ENCODE measurements at places on chromosomes 7 and 10.
A peak's percentile ranks its signal among the peaks of the same experiment; 100 is the strongest.

- peak; percentile 55 for DNase-seq
These were observed at the start of gene SRGN for GRCh38 chr10:69087590-69088470. SRGN (plus strand) TSS chr10:69088103; CDS start chr10:69088158, 55 bp downstream.

DNA sequence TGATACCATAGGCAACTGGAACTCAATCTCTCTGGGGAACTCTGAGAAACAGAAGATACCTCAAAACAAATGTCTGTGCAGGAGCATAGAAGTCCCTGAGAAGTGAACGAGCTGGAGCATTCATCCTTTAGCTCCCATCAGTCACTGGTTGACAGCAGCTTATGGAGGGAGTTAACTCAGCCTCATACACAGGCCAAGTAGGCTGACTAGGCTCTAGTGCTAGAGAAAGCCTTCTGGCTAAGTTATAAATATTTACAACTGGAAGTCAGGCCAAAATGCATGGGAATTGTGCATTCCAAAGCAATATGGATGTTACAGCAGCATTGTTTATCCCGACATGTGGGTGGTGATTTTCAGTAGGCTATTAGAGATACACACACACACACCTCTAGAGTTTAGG, 66.5 kb downstream of the ANK3 start:
- DNase-seq = no peak

DNA sequence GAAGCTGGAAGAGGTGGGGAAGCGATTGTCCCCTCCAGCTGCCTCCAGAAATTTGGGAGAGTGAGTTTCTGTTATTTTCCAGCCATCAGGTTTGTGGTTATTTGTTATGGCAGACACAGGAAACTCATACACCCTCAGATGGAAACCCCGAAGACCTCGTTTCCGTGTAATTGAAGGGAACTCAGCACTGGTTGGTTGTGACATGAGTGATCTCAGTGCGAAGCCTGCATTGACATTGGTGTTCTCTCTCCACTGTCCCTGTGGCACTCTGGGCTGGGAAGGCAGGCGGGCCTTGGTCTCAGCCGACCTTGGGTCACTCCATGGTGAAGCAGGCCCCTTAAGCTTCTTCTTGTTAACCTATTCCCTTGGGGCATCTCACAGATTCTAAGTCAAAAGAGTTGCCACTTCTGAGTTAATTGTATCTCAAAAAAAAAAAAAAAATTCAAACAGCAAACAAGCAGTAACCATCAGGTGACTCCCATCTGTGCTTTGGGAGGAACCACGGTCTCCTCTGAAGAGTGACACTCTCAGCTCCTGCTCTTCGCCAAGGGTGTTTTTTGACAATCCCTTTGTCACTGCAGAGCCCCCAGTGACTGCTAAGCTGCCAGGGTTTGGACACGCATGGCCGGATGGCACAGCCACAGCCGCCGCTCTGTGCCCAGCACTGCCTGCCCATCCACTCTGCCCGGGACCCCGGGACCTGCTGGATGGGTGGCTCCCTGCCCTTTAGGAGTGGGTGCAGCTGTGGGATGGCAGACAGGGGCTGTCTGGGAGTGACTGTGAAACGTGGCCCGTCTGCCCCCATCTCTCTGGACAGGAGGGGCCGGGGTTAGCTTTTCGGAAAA, 233.6 kb downstream of the PRPF18 start:
- no peak for DNase-seq

DNA sequence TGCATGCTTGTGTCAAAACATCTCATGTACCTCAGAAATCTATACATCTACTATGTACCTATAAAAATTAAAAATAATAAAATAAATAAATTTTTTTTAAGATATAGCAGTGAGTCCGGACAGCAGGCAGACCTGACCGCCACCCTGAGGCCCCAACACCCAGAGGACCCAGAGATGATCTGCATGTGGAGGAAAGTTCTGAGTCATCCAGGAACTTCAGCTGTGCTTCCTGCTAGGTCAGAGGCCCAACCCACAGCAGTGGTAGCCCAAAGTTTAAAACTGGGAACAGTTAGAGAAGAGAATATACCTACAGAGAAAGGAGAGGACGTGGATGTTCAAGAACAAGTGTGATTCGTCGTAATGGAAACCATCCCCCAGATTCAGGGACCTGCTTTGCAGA, 683.7 kb upstream of the NRP1 start:
- no peak for DNase-seq

GRCh38 chr7:112283382-112283910, 77.0 kb downstream of the ZNF277 start:
- no peak for DNase-seq

DNA sequence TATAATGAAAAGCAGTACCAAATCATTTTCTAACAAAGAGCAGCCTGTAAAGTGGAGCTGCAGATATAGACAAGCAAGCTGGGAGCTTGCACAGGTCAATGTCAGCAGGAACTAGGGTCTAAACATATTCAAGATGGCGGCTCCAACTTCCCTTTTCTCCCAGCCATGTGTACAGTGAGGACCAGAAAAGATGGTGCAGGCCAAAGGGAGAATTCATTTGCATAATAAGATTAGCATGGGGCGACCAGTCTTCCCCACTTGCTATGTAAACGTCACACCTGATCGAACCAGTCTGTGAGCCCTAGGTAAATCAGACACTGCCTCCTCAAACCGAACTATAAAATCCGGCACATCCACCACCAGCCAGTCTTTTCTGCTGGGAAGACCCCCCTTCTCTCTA, 4.4 kb upstream of the RAPGEF5 start:
- DNase-seq = no peak

GRCh38 chr7:130649004-130649790, 19.4 kb downstream of the COPG2 start:
- DNase-seq = no peak

DNA sequence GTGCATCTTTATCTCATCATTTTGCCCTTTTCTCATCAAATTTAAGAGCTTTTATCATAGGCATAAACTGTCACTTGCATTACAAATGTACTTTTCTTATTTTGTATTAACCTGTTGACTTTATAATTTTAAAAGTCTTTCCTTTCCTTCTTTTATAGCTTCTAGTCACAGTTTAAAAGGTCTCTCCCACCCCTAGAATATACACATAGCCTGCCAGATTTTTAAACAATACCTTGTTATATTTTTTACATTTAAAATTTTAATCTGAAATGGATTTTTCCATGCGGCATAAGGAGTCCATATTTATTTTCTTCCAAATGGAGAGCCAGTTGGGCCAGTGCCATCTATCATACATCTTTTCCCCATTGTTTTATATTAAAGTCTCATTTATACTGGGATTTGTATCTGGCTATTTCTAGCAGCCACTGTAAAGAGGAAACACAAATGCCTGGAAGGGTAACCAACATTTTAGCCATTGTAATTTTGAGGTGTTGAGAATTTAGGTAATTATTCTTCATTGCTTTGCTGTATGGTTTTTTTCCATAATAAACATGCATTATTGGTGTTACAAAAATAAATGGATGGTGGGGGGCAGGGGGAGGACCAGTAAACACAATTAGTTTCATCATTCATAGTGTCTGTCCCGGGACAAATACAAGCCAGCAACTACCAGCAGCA, 92.8 kb downstream of the CCDC71L start:
- DNase-seq = no peak

DNA sequence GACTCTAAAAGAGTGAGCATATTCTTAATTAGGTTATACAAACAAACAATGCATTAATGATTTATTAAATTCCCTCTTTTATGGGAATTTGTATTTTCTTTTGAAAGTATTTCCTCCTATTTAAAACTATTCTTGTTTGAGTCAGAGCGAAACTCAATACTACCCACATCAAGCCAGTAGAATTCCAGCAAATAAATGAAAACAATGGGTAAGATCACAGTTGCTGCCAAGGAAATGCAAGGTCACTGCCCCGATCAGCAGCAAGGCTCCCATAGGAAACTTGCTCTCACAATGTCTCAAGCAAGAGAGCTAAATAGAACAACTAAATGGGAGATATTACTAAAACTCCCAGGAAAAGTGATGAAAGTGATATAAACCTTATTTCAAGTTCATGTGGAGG, 206.3 kb downstream of the THSD7A start:
- no peak for DNase-seq

DNA sequence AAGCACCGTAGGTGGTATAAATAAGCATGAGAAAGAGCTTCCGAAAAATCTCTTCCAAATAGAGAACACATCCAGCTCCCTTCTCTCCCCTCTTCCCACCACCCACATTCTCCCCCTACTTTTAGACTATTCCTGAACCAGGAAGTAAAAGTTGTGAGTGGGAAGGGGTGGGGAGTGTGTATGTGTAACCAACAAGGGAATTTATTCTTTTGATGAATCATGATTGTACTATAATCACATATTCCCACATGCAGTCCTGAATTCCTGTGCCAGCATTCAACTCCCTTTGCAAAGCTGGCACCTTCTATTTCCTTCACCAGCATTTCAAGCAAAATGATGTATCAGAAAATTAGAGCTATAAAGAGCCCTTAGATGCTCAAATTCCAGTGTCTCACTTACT, 230.6 kb upstream of the CHRM2 start:
- no peak for DNase-seq

- no peak for DNase-seq
These were observed 75.6 kb downstream of the CCDC6 start for GRCh38 chr10:59830601-59831259.

DNA sequence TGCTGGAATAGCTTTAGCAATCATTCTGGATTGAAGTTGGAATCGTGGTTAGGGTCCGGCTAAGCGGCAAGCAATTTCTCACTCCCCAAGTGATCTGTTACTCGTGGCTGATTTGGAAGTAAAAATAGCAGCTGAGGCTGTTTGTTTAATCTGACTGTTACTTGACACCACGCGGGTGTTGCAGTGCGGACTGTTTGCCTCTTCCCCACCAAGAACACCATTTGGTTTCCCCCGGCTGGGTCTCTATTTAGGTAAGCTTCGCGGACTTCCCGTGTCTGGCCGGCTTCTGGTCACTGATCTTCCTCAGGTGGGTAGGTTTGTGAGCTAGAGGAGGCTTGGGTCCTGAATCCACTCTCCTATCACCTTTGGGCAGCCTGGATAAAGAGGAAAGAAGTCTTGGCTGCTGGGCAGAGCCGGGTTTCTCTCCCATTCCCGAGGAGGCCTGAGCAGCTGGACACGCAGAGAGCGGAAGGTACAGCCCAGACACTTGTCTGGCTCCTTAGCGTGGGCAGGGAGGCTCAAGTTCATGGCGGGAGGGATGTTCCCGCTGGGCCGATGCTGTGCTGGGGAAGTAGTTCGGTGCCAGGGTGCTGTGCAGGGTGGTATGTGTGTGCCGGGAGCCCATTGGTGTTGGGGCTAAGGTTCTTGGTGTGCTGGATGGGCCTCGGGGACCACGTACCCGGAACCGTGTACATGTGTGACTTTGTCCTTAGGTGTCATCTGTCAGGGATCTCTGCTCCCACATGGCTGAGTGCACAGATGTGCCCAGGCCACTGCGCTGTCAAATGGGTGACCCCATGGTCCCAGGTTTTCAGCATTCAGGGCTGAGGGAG, at the start of gene C10orf71:
Gene C10orf71 (plus strand): TSS at position 188 of the 833 bp plus-strand sequence. CDS start 23,376 bp downstream, outside the sequence.
- no peak for DNase-seq

GRCh38 chr7:117654780-117655179, 175.0 kb downstream of the CFTR start:
- DNase-seq = no peak

- DNase-seq = no peak
These were observed 520.2 kb downstream of the DNAJB6 start for GRCh38 chr7:157856873-157857577.

DNA sequence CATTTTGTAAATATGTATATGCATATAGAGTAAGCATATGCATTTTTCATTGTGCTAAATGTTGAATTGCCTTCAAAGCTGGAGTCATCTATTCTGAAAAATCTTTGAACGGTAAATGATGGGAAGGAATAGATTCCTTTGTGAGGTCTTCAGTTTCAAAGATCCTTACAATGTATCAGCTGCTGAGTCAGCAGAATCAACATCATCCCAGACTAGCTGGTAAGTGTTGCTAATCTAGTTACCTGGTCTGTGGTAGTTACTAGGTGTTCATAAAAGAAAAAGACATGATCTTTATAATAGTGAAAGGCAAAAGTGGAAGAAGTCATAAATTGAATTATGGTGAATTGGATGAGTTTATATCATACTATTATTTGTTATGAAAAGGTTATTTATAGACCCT, 10.6 kb upstream of the STAM start:
- DNase-seq = no peak

DNA sequence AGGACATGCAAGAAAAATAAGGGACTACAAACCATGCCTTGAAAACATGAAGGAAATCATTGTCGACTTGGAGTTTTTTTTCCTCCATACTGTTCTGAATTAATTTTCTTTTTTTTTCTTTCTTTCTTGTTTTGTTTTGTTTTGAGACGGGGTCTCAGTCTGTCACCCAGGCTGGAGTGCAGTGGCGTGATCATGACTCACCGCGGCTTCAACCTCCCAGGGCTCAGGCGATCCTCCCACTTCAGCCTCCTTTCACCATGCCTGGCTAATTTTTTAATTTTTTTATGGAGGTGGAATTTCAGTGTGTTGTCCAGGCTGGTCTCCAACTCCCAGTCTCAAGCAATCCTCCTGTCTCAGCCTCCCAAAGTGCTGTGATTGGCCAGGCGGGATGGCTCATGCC, 11.6 kb downstream of the UCMA start:
- DNase-seq = no peak

DNA sequence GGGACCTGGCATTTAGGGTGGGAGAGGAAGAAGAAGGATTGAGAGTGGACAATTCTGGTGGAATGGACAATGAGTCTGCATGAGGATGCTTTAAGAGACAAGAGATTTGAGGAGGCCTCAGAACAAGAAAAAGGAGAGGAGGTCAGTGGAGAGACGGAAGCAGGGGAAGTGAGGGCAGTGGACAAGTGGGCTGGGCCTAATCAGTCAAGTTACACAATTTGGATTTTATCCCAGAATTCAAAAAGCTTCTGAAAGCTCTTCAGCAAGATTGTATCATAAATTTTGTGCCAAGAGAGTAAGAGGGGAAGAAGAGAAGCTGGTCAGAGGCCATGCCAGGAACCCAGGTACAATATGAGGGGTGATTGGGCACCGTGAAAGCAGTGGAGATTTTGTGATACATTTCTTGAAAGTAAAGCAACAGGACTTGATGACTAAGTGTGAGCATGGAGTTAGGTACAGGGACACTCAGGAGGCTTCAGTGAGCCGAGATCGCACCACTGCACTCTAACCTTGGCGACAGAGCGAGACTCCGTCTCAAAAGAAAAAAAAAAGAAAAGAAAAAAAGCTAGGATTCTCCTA, 19.3 kb upstream of the TSPAN13 start:
- no peak for DNase-seq

DNA sequence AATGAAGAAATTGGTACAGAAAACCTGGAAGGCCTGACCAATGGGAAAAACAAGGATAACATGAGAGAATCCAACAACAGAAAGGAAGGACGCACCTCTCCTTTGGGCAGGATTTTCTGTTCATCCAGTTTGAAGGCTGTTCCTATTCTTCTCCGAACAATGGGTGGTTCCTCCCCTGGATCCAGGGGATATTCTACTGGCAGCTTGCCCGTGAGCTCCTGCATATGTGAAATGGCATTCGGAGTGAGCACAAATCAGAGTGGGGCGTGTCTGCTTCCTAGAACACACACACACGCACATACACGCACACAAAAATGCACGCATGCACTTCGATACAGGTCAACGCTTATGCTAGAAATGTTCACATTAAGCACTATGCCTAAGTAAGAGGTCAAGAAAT, 83.5 kb downstream of the PRPF18 start:
- DNase-seq = no peak
